Cortex of kidney (tissue), 1 donor: ENCODE measurements at places on chromosomes 7 and 10.

GRCh38 chr10:56823849-56824248 is 462.8 kb upstream of the ZWINT start:
- DNase-seq: no peak

GRCh38 chr10:130727766-130728490 is 583.6 kb downstream of the TCERG1L start:
- DNase-seq: no peak

- DNase-seq: no peak
These were observed 17.5 kb downstream of the KIAA1549 start for GRCh38 chr7:138963675-138964074.

DNA sequence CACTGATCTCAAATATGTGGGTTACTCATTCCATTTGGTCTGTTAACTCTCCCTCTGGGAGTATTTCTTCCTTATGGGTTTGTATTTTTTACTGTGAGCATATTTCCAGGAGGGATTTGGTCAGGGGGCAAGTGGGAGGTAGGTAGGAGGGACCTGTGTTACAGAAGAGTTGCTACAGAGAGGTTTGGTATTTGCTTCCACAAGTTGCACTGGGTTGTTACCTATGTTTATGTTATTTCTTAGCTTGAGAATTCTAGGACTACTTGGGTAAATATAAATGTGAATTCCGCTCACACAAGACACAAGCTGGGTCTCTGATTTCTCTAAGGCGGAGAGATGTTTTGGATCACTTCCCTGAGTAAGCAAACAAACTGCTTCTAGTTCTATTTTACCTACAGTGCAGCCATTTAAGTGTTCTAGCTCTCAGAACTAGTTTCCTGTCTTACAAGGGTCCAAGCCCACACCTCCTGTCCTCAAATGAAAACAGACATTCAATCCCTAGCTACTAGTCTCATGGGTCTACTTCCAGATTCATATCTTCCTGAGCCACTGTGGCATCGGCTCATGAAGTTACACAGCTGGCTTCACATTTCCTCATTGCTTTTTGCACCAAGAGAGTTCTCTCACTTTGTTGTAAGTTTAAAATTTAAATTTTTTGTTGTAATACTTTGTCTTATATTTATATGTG is 75.4 kb upstream of the PPP1R3C start:
- DNase-seq: no peak

DNA sequence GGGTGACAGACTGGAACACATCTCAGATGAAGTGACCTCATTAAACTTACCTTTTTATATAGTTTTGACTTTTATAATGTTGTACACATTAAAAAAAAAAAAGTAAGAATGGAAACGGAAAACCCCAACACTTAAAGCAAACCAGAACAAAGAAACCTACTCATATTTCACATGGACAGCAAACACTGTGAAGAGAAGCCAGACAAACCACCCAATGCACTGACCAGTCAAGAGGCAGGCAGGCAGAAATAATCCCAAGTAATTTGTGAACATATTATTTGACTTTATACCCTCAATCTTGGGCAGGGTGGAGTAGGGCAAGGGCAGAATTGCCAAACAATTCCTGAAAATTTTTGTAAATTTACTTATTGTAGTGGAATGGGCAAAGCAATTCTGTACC is 39.8 kb downstream of the WAPL start:
- no peak for DNase-seq

GRCh38 chr10:117134056-117134305 is 4.1 kb downstream of the VAX1 start:
- no peak for DNase-seq

- DNase-seq: no peak
These were observed 237.3 kb downstream of the SEMA3A start for GRCh38 chr7:83957333-83957732.

GRCh38 chr10:18368273-18368672 is 228.0 kb downstream of the CACNB2 start:
- no peak for DNase-seq

- no peak for DNase-seq
These were observed 86.5 kb downstream of the ARID5B start for GRCh38 chr10:61987951-61988379.

- no peak for DNase-seq
These were observed 593 bp downstream of the CDK13 start for GRCh38 chr7:39950473-39951225.

DNA sequence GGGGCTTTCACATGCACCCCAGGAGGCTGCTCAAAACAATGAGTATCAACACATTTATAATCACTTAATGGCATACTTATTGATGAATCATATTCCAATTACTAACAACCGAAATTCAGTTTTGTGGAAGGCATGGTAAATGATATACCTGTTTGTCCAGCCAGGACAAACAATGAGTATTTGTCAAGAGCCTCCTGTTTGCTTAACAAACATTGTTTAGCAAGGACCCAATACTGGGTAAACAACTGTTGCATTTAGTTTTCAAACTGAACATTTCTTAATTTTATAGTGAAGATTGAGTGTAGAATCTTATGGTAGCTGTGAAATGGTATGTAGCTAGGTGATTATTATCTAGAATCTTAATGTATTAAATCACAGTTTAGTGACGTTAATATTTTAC is 473.7 kb downstream of the ATRNL1 start:
- DNase-seq: no peak

DNA sequence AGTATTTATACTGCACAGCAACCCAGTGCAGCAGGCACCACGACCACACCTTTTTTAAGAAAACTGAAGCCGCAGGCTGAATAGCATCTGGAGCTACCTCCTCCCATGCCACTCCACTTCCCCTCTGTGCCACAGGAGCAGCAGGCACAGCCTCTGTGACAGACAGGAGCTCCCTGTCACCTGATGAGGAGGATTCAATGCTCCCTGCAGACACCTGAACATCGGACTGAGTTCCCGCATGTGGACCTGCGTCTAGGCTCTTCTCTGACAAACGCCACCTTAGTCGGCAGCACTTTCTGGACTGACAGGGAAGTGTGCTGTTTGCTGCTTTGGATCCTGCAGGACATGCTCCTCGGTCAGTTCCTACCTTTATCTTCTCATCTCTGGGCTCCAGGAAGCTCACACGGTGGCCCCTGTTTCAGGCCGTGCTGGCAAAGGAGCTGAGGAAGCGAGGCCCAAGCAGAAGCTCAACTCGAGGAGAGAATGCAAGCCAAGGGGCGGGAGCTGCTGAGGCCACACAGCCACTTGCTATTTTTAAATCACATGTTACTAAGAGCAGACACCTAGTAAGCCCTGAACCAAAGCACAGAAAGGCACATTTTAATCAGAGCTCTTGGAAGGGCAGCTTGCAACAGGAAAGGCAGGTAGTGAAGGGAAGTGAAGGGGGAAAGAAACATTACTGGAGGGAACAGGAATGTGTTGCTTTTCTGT is 56.6 kb downstream of the VOPP1 start:
- DNase-seq: no peak

GRCh38 chr10:129605266-129605985 is 138.4 kb downstream of the MGMT start:
- no peak for DNase-seq

DNA sequence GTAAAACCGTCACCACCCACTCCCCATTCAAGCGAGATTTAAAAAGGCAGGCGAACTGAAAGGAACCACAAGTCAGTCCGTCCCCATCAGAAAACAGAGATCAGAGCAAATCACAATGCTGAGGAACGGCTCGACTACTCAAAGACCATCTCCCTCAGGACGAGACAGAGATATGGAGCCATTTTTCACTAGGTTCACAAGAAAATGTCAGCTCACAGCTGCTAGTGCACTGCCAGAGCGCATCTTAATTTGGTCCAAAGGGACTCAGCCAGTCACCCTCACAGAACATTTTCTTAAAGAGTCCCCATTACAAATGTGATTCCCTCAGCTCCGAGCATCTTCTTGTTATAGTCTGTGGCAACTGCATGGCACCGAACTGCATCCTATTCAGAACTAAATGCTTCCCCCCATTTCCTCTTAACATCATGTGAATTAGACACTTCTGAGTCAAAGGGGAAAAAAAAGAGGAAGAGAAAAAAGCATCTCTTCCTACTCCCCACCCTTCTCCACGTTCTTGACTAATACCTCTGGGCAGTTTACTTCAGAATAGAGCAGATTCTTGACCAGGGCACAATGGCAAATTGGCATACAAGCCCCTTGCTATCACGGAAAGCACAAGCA is 683.9 kb downstream of the MAGI2 start:
- DNase-seq: no peak

DNA sequence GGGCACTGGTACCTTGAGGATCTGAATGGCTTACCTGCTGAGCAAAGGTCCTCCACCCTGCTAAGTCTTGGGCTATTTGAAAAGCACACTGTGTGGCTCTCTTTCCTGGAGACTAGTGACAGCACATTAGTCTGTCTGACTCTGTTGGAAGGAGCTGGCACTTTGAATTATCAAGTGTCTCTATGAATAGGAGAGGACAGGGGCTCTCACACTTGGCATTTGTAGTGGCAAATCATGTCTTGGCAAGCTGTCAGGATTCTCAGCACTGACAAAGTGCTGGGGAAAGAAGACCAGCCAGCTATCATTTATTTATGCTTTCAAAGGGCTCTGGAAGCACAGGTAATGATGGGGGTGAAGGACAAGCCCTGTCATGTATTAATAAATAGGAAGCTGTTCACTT is 62.8 kb downstream of the MTPN start:
- no peak for DNase-seq

DNA sequence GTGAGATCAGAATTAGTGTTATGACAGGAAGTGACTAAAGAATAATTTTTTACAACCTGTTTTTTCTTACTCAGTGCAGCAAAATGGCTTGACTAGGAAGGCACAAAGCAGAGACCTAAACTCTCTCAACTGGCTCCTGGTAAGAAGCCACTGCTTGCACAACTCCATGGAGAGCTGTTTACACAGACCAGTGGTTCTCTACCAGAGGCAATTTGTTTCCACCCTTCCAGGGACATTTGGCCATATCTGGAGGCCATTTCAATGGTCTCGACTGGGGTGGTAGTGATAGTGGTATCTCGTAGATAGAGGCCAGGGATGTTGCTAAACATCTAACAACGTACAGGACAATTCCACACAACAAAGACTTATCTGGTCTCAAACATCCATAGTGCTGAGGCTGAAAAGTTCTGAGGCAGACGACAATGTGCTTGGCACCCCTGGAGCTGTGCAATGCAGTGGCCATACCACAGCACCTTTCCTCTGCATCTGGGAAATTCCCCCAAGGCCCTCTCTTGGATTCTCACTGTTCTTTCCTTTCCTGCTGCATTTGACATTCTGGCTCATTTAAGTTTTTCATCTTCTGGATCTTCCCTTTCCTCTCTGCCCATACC is 105.4 kb upstream of the LAMB4 start:
- DNase-seq: no peak

- no peak for DNase-seq
These were observed 3.3 kb downstream of the SKAP2 start for GRCh38 chr7:26861050-26861449.

DNA sequence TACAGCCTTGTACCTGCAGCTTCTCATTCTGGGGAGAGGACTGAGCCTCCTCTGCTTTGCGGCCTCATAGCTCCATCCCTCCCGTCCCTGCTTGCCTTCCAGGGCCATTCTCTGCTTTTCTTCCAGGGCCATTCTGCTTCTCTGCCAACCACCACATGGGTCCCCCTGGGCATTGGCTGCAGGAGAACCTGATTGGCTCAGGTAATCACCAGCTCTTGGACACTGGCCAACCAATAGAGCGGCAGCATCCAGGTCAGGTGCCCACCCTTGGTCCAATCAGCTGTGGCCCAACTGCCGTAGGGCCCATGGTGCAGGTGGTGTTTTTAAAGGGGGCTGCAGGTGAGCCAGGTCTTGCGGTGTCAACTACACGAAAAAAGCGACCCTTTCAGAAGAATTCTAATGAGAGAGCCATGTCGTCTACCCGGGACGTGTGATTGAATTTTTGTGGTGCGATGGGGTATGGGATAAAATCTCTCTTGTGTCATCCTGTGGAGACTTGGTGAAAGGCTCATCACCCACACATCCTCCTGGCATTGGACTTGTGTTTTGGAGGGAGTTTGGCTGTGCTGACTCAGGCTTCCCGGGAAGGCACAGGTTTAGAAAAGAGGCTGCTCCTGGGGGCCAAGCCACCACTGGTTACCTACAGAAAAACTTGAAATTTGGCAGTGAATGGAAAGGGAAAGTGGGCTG is 46.0 kb upstream of the PODXL start:
- no peak for DNase-seq

- no peak for DNase-seq
These were observed 79.0 kb upstream of the WAC start for GRCh38 chr10:28453926-28454325.

GRCh38 chr7:1449501-1449900 is 9.8 kb downstream of the MICALL2 start:
- no peak for DNase-seq

- no peak for DNase-seq
These were observed 278.1 kb upstream of the SP4 start for GRCh38 chr7:21149809-21150208.

- DNase-seq: no peak
These were observed 378.0 kb upstream of the AKR1E2 start for GRCh38 chr10:4448030-4448429.

DNA sequence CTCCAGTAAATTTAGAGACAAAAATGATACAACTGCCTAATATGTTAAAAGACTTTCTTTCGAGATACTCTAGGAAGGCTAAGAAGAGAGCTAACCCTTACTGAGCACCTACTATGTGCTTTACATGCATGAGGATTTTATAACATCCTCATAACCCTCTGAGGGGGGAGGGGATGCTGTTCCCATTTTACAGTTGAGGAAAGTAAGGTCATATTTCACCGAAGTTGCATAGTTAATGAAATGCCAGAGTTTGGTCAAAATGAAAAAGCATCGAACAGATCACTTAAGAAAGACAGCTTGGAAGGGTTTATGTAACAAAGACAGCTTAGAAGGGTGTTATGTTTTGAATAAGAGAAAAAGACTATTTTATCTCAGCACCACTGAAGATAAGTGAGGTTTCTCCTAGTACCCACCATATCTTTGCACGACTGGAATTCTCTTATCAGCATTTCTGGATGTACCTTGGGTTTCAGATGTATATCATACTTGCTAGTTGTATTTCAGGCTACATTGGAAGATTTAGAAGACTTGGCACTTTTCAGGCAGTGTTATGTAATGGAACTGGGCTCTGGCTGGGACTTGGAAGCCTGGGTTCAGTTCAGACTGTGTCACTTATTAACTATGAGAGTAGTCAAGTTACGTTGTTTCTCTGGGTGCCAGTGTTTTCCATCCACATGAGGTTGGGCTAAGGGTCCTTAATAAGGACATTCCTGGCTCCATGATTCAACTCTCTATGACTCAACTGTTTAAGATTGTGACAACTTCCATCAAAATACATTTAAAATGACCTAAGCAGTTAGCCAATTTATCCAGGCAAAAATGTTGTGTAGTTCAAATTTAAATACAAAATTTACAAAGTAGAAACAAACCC is 6.0 kb downstream of the RHOBTB1 start:
- no peak for DNase-seq
